Lung (tissue), 17 donors: ENCODE measurements at places on chromosomes 1 and 21. TPM values are rescaled to one million over a fixed set of nuclear protein-coding genes. Genes with fewer than 3 reads are reported as not detected.

The ATP5IF1 gene
- 90.2 TPM for total RNA-seq

DNA sequence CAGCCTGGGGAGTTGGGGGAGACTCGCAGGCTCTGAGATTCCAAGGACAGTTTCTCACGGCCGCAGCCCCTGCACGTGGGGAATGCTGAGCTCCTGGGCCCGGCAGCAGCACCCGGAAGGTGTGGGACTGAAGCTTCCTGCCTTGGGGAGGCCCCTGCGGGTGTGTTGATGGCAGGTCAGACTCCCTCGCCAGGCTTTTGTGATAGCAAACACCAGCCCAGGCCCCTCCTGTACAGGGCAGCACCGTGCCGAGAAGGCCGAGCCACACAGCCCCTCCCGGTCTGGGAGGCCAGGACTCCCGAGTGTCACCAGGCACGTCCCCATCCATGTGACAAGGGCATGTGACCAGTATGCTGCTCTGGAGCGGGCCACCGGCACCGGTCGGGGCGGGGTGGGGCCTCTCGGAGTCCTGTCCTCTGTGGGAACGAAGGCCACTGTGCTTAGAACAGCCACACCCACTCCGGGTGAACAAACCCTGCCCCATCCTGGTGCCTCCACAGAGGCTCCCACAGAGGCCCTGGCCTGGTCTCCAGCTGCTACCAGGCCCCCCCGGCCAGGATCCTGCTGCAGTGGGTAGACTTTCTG lies 31.1 kb upstream of the ARHGEF16 start:
- H3K27me3 ChIP-seq = no peaks in the 10 kb centered on the region
- no peak for DNase-seq
- H3K4me3 ChIP-seq = no peak overlapping the region

DNA sequence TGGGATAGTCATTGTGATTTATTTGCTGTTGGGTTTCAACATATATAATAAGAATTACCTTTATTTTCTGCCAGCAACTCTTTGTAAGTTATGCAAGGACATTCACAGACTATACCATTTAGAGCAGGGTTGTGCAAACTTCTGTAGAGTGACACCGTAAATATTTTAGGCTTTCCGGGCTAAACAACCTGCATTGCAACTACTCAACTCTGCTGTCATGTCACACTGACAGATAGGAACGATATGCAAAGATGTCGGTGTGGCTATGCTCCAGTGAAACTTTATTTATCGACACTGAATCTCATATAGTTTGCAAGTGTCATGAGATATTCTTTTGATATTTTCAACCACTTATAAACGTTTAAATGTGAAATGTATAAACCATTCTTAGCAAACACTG lies 210.4 kb downstream of the BACH1 start:
- H3K36me3 ChIP-seq = no peaks in the 10 kb centered on the region
- no peak overlapping the region for H3K27ac ChIP-seq
- H3K4me1 ChIP-seq = no peaks in the 10 kb centered on the region
- no peaks in the 10 kb centered on the region for H3K27me3 ChIP-seq
- no peak overlapping the region for H3K4me3 ChIP-seq
- no peak for DNase-seq

GRCh38 chr1:22263359-22263758 lies 120.5 kb upstream of the WNT4 start:
- no peaks in the 10 kb centered on the region for H3K27me3 ChIP-seq
- no peaks in the 10 kb centered on the region for H3K36me3 ChIP-seq
- no peak overlapping the region for H3K27ac ChIP-seq
- no peak overlapping the region for H3K4me3 ChIP-seq
- no peak for DNase-seq
- H3K4me1 ChIP-seq = peaks cover 16% of the 10 kb centered on the region

DNA sequence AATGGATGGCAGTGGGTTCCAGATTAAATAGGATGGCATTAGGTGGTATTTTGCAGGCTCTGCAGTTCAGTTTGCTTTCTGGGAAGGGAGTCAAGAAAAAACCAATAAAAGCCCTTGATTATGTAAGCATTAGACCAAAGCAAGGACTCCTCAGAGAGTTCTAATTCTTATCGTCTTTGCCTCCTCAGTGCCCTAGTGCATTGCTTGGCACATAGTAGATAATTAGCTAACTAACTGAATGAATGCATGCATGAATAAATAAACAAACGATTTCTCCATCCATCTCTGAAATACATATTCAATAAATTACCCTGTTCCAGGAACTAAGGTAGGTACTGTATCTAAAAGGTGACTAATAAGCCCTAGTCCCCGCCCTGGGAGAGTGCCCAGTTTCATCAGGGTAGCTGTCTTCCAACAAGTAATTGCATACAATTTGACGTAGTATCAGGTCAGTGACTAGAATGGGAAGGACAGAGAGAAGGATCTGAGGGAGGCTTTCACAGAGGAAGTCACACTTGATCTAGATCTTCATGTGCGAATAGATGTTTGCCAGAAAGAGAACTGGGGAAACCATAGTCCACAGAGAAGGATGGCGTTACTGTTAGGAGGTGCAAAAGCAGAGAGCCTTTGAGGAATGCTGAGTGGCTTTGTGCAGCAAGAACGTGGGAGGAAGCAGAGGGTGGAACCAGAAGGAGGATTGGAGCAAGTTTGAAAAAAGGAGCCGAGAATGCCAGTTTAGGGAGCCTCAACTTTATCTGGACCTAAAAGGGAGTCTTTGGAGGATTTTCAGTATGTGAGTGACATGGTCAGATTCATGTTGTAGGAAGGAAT lies 111.4 kb downstream of the TBX19 start:
- H3K27me3 ChIP-seq = no peaks in the 10 kb centered on the region
- H3K4me3 ChIP-seq = no peak overlapping the region
- DNase-seq = no peak
- H3K27ac ChIP-seq = no peak overlapping the region
- peaks cover 3% of the 10 kb centered on the region for H3K4me1 ChIP-seq
